Progenitor cell of endocrine pancreas (in vitro differentiated cells): ENCODE measurements at places on chromosomes 6 and 20.

DNA sequence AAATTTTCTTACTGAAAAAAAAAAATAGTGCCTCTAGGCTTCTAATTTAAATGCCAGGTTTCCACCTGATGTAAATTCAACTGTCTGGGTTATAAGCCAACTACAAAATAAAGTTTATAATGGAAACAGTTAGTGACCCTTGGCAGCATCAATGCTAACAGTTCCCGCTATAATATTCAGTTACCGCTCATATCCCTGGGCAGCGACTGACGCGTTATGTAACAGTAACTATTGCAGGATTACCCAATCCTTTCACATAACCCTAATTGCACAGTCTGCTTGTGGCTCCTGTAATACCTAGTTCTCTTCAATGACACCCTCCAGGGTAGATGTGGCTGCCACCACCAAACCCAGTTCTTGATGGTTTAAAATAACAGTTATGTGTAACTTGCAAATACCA is 208.6 kb downstream of the MOXD1 start:
- no peak for DNase-seq

- DNase-seq, result no peak
Measured at GRCh38 chr6:31541059-31541657, 645 bp downstream of the DDX39B start.

- no peak for DNase-seq
Measured at GRCh38 chr6:4023240-4023639, 55.7 kb downstream of the FAM217A start.

DNA sequence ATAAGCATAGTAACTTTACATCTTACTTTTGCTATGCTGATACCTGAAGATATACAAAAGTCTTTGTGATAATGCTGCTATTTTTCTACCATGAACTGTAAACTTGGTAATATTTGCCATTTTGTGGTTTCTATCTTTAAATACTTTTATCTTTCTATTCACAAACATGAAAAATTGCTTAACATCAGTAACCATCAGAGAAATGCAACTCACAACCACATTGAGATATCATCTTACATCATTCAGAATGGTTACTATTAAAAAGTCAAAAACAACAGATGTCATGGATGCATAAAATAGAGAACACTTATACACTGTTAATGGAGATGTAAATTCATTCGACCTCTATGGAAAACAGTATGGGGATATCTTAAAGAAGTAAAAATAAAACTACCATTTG is 112.0 kb downstream of the TRDN start:
- no peak for DNase-seq

- DNase-seq, result no peak
Measured at GRCh38 chr6:94548201-94548600, 1029.1 kb upstream of the MANEA start.

GRCh38 chr20:9877932-9878495 is 39.1 kb upstream of the PAK5 start:
- no peak for DNase-seq

DNA sequence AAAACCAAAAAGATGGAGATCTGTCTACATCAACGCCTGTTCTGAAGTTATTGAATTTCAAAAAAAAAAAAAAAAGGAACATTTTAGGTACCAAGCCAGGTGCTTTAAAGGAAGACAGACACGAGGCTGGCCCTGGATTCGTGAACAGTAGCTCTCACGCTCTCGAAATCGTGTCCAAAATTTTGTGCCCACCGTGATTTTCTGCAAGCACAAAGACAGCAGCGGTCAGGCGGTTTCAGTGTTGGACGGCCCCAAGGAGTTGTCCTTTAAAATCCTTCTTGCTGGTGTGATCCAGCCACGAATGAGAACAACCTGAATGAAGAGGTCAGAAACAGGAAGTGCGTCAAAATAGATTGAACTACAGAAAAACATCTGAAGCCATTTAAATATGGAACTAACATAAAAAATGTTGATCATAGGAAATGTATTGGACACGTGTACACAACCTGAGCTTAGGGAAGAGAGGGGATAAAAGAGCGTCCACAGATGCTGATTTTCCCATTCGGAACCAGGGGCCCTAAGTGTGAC is 78.2 kb downstream of the THBS2 start:
- no peak for DNase-seq

DNA sequence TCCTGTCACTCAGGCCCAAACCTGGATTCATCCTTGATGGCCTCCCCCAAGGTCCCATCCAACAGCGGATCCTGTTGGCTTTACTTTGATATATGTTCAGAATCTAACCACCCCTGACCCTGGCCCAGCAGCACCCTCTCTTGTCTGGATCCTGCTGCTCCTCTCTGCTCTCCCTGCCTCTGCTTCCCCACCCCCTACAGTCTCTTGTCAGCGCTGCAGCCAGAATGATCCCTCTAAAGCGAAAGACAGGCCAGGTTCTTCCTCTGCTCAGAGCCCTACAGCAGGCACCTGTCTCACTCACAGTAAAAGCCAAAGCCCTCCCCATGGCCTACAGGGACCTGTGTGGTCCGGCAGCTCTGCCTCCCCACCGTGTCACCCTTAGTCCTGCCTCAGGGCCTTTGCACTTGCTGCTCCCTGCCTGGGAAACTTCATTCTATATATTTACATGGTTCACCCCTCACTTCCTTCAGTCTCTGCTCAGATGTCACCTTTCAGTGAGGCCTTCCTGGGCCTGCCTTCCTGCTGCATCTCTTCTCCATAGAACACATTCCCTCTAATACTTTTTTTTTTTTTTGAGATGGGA is 37.4 kb upstream of the KCNB1 start:
- DNase-seq, result no peak

- no peak for DNase-seq
Measured at GRCh38 chr6:117733341-117733740, 58.1 kb downstream of the NUS1 start.

GRCh38 chr20:62040381-62040922 is 25.2 kb downstream of the TAF4 start:
- DNase-seq, result no peak

DNA sequence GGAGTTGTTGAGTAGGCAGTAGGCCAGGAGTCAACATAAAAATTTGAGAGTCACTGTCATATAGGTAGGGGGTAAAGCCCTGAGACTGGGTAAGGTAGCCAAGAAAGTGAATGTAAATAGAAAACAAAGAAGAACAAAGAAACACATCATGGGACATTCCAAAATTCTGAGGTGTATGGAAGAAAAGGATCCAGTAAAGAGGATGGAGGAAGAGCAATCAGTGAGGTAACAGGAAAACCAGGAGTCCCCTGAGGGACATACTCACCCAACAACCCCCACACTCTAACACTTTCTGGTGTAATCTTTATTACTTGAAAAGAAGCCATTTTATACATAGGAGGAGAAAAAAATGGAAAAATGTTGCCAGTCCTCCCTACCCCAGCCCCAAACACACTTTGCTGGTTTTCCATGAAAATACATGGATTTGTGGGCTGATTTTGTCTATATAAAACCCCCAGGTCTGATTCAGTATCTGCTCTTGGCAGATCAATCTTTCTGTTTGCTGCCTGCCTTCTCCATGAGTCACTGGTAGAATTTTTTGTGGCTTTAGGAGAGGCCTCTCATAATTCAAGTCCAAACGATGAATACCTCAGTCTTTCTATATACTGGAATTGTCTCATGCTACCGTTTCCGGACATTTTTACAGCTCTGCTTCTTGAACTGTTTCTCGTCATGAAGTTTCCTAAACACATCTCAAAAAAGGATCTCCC is 271.4 kb upstream of the MAN1A1 start:
- no peak for DNase-seq

- no peak for DNase-seq
Measured at GRCh38 chr6:47426524-47427302, 50.9 kb upstream of the CD2AP start.

DNA sequence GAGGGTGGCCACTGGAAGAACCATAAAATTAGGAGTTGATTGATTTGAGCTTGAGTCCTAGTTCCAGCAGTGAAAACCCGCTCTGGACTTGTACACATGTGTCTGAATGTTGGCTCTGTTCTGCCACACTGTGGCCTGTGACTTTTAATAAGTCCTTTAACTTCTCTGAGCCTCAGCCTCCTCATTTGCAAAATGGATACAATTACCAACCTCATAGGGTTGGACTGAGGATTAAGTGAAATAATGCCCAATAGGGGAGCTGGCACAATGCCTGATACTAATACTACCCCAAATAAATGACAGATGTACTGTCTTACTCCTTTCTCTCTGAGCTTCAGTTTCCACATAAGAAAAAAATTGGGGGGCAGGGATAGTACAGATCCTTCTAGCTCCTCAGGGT is 92.6 kb upstream of the RIPOR2 start:
- DNase-seq, result no peak

GRCh38 chr6:143603455-143603854 is 74.3 kb upstream of the PHACTR2 start:
- DNase-seq, result no peak

GRCh38 chr6:42148058-42148457 is 5.6 kb upstream of the C6orf132 start:
- no peak for DNase-seq

GRCh38 chr6:140970485-140970884 is 1162.2 kb upstream of the GJE1 start:
- no peak for DNase-seq

DNA sequence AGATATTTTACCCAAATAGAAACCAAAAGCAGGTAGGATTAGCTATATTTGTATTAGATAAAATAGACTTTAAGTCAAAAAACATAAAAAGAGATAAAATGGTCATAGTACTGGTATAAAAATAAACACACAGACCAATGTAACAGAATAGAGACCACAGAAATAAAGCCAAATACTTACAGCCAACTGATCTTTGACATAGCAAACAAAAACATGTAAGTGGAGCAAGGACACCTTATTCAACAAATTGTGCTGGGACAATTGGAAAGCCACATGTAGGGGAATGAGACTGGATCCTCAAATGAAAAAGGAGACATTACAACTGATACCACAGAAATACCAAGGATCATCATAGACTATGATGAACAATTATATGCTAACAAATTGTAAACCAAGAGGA is 94.5 kb upstream of the SIRPG start:
- DNase-seq, result no peak

DNA sequence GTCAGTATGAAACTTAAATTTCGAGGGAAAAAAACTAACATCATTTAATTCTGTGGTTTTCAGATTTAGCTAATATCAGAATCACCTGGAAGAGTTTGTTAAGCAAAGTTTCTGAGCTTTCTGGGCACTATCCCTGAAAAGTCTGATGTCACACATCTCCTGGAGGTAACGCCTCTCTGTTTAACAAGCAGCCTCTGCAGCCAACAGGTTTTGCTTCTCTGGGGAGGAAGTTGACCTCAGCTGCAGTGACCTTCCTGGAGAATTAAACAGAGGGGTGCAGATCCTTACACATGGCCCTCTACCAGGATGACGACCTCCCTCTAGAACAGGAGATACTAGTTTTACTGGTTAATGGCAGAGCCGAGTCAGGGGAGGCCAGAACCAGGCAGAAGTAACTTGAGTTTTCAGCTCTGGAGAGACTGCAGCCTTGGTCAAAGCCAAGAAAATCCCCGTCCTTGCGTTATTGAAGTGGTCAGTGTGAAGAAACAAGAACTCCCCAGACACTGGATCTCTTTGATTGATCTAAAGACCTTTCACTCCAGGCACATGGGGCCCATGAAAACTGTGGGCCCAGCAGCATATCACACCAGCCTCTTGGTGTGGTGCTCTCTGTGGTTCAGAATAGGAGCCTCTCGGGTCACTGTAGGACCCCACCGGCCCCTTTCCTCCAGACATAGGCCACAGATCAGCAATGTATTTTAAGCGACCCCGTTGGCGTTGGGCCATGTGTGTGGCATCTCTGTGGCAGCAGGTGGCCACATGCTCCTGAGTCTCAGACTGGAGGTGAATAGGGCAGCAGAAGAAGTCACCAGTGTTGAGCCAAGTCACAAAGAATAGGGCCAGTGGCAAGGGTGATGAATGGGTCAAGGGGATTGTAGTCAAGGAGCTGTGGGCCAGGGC is 33.4 kb upstream of the CCR6 start:
- no peak for DNase-seq

DNA sequence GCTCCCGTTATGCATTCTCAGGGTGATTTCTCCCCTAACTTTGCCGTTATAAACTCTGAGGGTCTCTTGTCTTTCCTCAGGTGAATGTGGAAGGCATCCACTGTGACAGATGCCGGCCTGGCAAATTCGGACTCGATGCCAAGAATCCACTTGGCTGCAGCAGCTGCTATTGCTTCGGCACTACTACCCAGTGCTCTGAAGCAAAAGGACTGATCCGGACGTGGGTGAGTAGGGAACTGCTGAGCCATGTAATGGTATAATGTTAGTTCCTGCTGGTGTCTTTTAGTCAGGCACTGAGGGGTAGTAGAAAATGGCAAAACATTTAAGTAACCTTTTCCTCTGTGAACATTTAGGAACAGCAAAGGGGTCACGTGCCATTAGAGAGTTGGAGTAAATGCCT is 395.4 kb downstream of the ARHGAP18 start:
- DNase-seq, result no peak

DNA sequence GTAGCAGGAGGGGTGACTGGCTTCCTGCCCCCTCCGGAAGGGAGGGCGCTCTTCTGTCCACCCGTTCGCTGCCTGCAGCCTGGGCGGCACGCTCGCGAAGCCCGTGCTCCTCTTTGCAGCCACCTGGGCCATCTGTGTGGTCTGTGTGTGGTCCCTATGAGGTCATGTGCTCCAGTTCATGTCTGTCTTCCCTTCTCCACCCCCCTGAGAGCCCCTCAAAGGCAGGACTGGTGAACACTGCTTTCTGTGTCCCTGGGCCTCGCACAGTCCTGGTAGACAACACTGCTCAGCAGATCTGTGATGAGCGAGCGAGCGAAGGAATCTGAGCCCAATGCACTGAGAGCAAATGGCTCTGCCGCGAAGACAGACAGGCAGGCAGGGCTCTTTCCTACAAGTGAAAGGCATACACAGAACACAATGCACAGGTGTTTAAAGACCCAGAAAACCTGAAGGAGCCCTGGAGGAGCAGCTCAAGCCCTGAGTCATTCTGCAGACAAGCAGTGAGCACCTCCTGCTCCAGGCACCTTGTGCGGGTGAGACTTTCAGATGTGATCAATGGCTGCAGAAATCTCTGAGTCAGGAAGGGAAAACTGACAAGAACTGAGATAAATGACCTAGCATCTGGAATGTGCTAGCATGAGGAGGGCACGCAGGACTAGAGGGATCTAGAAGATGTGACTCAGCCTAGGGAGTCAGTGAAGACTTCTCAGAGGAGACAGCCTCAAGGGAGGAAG is 27.1 kb downstream of the PPP1R3G start:
- no peak for DNase-seq

DNA sequence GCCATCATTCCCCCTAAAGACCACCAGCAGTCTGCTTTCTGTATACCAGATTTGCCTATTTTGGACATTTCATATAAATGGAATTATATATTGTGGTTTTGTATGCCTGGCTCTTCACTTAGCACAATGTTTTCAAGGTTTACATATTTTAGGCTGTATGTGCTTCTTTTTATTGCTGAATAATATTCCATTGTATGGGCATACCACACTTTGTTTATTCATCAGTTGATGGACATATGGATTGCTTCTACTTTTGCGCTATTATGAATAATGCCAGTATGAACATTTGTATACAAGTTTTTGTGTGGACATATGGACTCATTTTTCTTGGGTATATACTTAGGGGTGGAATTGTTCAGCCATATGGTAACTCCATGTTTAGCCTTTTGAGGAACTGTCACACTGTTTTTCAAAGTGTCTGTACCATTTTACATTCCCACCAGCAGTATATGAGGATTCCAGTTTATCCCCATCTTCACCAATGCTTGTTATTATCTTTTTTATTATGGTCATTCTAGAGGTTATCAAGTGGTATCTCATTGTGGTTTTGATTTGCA is 12.7 kb downstream of the L3MBTL1 start:
- no peak for DNase-seq
